Neural progenitor cell (in vitro differentiated cells): ENCODE measurements at places on chromosomes 11 and 22. TPM values are rescaled to one million over a fixed set of nuclear protein-coding genes. Genes with fewer than 3 reads are reported as not detected.

KCNJ11 gene
- 1.9 and 5.0 TPM in 2 replicates for total RNA-seq

RAPSN gene
- not detected in 2 replicates for total RNA-seq

GRAP2 gene
- not detected in 2 replicates for total RNA-seq

DNA sequence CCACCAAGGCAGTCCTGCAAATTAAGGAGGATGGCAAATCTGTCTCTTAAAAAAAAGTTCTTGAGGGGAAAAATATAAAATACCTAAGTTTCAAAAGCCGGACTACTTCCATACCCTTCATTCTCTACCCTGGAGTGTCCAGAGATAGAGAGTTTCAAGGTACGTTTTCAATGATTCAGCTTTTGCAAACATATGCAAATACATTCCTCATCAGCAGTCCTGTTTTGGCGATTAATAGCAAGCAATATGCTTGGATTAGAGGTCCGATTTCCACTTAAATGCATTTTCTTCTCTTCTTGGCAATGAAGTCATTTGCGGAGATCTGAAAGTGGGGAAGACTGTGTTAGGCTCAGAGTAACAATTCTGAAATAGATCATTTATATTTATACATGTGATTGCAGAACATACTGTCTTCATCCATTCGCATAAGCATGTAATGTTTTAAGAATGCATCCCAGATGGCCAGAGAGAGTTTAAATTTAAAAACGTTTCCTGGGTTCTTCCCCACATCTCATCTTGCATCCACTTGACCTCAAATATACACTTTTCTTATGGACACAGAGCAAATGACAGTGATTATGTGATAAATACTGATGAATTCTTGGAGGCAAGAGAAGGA lies 13.8 kb upstream of the TFIP11 start:
- no peak for DNase-seq

GRCh38 chr11:10659339-10660216 lies 34.0 kb downstream of the IRAG1 start:
- DNase-seq, result no peak

GRCh38 chr11:61800331-61801281 lies 7.9 kb downstream of the FEN1 start:
- no peak for DNase-seq

DNA sequence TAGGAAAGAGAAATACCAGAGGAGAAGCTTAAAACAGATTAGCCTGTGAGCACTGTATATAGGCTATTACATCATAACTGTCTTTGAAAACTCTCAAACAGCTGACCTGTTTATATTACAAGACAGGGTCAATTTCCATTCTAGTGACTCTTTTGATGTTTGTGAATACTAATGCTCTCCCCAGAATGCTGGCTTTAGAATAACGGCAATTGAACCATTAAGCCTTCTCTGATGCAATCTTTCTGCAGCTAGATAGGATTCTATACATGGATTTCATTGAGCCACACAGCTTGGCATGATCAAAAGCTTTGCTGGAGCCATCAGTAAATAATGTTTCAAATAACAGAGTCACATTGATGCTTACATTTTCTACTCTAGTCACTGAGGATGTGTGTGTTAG lies 122.7 kb upstream of the FAT3 start:
- DNase-seq, result no peak

DNA sequence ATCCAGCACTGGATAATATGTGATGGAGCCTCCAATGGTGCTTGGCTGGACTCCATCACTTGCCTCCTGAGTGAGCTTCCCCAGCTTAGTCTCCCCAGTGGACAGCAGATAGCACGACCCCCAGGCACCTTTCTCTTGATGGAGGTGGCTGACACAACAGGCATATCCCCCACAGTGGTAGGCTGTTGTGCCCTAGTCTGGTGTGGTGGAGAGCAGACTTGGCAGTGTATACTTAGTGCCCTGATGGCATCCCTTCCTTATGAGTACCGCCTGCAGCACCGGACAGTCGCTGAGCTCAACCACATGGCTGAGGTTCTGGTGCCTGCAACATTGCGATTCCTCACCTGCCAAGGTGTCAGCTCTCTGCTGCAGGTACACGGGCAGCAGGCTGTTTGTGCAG lies 50.1 kb downstream of the DNHD1 start:
- no peak for DNase-seq

KDELR3 gene
- 3.4 and 4.6 TPM in 2 replicates for total RNA-seq

GRCh38 chr11:106398502-106399075 lies 321.1 kb downstream of the AASDHPPT start:
- no peak for DNase-seq
